Activated CD4-positive, alpha-beta T cell treated with anti-CD3 and anti-CD28 coated beads for 36 hours (primary cell): ENCODE measurements at places on chromosomes 3 and 15.

- no peak overlapping the region for H3K27ac ChIP-seq
- no peaks in the 10 kb centered on the region for H3K36me3 ChIP-seq
- no peaks in the 10 kb centered on the region for H3K4me1 ChIP-seq
- no peak overlapping the region for H3K4me3 ChIP-seq
- no peak for DNase-seq
- H3K27me3 ChIP-seq, result no peaks in the 10 kb centered on the region
Observed at GRCh38 chr3:117405359-117405758, 695.8 kb downstream of the TUSC7 start.

GRCh38 chr3:57544181-57545125, at the start of gene DNAH12:
TSS of gene DNAH12 (minus strand) at chr3:57544344. CDS start at chr3:57542870, 1,474 bp downstream.
- H3K4me1 ChIP-seq, result peaks cover 4% of the 10 kb centered on the region
- H3K27me3 ChIP-seq, result peaks cover 5% of the 10 kb centered on the region
- H3K36me3 ChIP-seq, result no peaks in the 10 kb centered on the region
- no peak within 1 kb of the TSS for H3K27ac ChIP-seq
- no peak within 1 kb of the TSS for H3K4me3 ChIP-seq

DNA sequence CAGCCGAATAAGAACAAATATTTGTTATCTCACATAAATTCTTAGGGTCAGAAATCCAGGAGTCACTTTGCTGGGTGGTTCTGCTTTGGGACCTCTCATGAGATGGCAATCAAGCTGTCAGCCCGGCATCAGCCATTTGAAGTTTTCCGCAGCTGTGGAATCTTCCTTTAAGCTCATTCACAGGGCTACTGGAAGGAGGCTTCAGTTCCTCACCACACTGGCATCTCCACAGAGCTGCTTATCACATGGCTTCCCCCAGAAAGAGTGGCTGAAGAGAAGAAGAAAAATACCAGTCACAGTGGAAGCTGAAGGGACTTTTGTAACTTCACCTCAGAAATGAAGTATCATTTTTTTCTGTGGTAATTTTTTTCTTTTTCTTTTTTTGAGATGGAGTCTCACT, 267.7 kb downstream of the CHL1 start:
- no peak for DNase-seq
- no peaks in the 10 kb centered on the region for H3K27me3 ChIP-seq
- no peaks in the 10 kb centered on the region for H3K4me1 ChIP-seq
- no peak overlapping the region for H3K27ac ChIP-seq
- H3K4me3 ChIP-seq, result no peak overlapping the region

GRCh38 chr15:93454788-93455187, 365.8 kb upstream of the RGMA start:
- no peak for DNase-seq
- no peaks in the 10 kb centered on the region for H3K36me3 ChIP-seq
- H3K4me1 ChIP-seq, result no peaks in the 10 kb centered on the region

DNA sequence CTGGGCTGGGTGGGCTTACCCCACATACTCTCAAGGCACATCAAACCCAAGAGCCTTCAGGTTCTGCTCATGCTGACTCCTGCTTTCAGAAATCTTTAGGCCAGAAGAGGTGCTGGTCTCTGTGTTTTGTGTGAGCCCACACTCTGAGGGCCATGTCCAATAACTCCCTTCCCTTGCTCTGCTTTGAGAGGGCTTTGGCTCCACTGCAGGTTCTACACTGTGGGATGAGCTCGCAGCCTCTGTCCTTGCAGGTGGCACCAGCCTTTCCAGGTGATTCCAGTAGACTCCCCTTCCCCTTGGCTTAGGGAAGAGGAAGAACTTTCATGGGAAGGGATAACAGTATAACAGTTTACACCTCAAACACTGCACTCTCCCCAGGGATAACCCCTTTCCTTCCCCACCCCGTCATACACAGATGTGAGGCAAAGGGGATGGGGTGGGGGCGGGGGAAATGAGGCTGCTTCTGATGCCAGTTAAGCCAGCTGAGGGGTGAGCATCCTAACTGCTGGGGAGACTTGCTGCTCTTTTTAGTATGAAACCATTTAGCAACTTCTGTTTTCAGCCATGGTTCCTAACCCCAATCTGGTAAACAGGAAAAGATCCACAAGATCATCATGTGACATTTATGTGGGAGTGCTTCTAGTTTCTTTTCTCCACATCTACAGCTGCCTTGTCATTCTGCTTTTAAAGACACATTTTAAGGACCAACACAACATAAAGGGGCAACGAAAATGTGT, 262.4 kb downstream of the SLC9A9 start:
- no peak overlapping the region for H3K27ac ChIP-seq
- DNase-seq, result peak; percentile 52
- H3K4me3 ChIP-seq, result no peak overlapping the region
- no peaks in the 10 kb centered on the region for H3K36me3 ChIP-seq
- peaks cover 12% of the 10 kb centered on the region for H3K4me1 ChIP-seq
- H3K27me3 ChIP-seq, result no peaks in the 10 kb centered on the region

DNA sequence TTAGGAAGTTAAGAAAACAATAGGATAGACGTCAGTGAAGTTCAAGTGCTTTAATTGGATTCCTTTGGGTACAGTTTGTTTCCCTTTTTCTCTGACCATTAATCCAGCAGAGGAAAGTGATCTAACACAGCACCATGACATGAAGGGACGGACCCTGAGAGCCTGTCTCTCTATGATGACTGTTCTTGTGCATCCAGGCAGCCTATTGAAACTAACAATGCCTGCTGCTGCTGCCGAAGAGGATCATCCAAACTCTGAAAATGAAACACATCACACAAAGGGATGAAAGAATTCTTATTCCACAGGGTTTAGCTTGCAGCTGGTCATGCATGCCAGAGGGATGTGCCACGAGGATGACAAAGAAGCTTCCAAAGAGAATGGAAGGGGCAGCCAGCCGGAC, 75.5 kb downstream of the ZBTB20 start:
- H3K27me3 ChIP-seq, result no peaks in the 10 kb centered on the region
- no peak overlapping the region for H3K27ac ChIP-seq
- no peak for DNase-seq
- H3K4me3 ChIP-seq, result no peak overlapping the region

- H3K4me3 ChIP-seq, result no peak overlapping the region
- H3K27ac ChIP-seq, result no peak overlapping the region
- no peaks in the 10 kb centered on the region for H3K27me3 ChIP-seq
- peaks cover 60% of the 10 kb centered on the region for H3K36me3 ChIP-seq
Observed at GRCh38 chr3:37040231-37040630, 46.9 kb downstream of the MLH1 start.
